Activated CD4-positive, alpha-beta T cell treated with anti-CD3 and anti-CD28 coated beads for 24 hours (primary cell): ENCODE measurements at places on chromosomes 3 and 15.

DNA sequence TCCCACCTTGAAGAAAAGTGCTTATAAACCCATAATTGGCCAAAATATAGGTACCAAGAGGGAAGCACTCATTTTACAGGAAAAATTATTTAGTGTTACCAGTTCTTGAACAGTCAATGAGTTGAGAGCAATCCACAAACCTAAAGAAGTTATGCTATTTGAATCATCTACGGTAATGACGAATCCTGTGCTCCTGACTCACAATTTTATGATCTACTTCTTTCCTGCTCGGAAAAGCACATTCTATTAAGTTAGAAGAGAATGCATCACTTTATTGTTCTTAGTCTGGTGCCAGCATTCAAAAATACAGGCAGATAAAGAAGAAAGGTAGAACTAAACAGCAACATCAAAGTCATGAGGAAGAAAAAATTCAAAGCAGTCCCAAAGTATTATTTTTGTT is 33.2 kb downstream of the CHRM5 start:
- no peak for DNase-seq

GRCh38 chr15:71131601-71132362 is 16.5 kb downstream of the THSD4 start:
- DNase-seq: no peak

DNA sequence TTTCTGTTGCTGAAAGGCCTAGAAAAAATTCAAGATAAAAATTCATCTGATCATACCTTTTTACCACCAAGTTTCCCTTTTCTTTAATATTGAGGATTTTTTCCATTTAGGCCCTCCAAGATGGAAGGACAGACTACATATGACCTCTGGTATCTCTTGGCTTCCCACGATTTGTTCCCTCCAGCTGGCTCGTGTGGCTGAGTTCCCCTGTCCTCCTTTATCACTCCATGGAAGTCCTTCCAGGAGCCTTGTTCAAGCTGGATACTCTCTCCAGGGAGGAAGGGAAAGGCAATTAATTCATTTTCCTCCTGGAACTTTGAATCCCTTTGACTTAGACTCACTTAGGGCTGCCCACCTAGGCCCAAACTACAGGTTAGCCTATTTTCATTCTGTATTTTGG is 110.6 kb downstream of the CFAP44 start:
- DNase-seq: no peak

DNA sequence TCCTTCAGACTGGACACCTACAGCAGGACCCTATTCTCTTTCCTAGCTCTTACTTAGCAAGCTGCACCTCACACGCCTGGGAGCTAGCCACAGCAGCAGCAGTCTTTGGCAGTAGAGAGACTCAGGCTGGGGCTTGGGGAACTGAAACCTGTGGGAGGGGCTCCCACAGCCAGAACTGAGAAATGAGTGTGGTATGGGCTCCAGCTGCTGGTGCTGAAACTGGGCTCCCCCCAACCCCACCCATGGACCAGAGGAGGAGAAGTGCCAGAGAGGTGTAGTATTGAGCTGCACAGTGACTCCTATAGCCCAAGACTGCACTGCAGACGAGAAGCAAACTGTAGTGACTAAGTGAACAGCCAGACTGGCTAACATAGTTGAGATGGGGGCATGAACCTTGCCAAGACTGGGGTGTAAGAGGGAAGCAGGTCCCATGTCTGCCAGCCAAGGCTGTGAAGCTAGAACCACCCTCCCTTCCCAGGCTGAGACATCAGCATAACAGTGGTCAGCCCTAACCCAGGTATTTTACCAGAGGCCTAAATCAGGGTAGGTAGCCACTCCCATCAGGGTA is 62.5 kb downstream of the MYO5A start:
- peak; percentile 23 for DNase-seq

GRCh38 chr15:90982135-90982534 is 12.2 kb downstream of the PRC1 start:
- no peak for DNase-seq

DNA sequence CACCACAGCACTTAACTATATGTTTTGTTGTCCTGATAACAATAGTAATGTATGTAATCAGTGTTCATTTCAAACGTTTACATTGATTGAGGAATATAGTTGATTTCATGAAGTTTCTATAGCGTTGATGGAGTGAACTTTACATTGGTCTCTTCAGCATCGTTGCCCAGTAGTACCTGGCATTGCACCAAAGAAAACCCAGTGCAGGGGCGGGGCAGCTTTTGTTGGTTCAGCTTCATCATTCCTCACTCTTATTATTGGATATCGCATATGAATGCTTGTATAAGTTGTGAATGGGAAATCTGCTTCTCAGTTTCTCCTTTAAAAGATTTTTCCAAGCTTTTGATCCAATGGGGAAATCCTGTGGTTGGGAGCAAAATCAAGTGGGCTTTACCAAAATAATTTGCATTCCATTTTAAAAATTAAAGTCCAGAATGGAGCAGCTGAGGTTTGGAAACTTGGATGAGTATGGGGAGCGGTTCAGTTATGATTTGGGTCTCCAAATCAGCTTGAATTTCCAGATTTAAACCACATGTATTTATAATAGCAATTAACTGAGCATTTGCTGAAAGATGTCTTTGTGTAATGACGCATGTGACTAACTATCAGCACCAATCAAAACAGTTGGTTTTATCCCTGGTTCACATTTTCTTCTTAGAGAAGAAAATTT is 213.7 kb downstream of the ALCAM start:
- DNase-seq: no peak

DNA sequence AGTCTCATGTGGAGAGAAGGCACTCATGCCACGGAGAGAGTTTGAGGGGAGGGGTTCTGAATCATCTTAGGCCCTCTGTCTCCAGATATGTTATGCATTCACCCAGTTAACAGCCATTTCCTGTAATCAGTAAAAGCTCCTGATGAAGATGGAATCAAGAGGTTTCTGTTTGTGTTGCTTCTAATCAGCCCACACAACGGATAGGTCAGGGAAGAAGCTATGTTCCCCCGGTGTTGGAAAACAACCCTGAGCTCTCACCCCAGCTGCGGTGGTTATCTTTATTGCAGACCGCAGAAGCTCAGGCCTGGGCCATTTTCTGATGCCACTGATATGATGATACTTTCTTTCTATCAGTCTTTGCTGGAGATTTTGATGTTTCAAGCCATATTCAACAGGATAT is 338.5 kb upstream of the ONECUT1 start:
- no peak for DNase-seq

- no peak for DNase-seq
These were observed 28.6 kb downstream of the KCNAB1 start for GRCh38 chr3:156148946-156149381.

DNA sequence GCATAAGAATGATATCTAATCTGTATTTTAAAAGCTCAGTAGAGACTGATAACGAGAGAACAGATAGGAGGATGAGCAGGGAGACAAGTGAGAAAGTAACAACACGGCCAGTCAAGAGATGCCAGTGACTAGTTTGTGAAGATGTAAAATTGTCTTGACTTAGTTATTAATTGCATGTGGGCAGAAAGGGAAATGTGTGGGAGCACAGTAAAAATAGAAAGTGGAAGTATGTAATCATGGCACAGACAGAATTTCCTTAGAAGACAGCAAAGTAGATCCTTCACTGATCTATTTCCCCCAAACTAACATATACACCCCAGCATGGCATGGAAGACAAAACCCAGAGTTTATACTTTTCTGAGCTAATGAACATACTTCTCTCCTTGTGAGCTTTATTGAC is 344.5 kb downstream of the FGF12 start:
- no peak for DNase-seq

DNA sequence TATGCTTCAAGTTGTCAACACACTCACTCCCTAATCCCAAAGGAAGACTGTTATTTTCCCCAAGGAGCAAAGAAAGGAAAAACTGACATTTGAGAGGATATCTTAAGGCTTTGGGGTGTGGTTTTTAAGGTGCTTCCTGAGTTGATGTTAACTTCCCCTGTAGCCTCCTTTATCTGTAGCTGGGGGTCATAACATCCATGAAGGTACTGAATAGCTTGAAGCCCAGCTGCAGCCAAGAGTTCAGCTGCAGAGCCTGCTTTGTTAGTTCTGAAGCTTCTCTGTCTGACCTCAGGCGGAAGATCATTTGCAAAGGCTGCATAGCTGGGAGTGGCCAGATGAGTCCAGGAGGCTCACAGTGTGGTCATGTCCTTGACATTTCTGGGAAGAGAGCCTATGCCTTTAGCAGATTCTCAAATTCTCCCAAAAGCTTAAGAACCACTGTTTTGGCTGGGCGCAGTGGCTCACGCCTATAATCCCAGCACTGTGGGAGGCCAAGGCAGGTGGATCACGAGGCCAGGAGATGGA is 165.4 kb downstream of the SV2B start:
- no peak for DNase-seq

- DNase-seq: no peak
These were observed 151.9 kb upstream of the TLE3 start for GRCh38 chr15:70249616-70250015.

DNA sequence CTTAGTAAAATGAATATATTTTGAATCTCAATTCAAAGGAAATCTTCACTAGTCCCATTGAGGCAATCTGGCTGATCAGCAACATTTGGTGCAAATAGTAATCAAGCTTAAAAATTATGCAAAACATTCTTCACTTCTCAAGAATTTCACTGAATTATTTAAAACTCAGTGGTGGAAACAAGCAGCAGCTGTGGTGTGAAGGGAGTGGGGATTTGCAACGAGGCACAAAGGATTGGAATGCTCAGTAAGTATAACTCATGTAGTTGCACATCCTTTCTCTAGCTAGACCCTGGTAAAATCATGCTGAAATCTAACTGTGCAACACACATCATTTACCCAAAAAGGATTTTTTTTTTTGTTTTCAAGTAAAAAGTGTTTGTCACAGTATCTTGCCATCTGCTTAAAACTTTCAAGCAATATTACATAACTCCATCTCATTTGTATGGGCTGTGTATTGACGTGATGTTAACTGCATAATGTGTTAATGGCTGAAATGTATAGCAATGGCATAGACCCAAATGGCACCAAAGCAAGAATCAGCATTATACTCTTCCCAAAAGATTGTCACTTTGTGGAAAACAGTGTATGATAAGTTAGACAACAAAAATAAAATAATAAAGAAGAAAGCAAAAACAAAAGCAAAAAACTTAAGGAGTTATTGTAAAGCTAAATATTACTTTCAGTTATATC is 816.6 kb downstream of the EPHA3 start:
- no peak for DNase-seq

- no peak for DNase-seq
These were observed 147.9 kb downstream of the SST start for GRCh38 chr3:187522293-187522692.

DNA sequence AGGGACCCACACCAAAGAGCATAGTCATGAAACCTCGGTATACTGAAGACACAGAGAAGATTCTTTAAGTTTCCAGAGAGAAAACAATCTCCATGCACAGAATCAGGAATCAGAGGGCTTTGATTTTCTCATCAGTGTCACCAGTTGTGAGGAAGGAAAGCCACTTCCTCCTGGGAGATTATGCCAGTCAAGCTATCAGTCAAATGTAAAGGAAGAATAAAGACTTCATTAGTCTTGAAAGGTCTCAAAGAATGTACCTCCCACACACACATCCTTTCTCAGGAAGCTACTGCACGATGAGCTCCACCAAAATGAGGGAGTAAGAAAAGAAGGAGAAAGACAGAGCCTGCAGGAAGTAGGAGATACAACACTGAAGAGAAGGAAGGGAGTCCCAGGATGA is 486.3 kb downstream of the SHQ1 start:
- no peak for DNase-seq

DNA sequence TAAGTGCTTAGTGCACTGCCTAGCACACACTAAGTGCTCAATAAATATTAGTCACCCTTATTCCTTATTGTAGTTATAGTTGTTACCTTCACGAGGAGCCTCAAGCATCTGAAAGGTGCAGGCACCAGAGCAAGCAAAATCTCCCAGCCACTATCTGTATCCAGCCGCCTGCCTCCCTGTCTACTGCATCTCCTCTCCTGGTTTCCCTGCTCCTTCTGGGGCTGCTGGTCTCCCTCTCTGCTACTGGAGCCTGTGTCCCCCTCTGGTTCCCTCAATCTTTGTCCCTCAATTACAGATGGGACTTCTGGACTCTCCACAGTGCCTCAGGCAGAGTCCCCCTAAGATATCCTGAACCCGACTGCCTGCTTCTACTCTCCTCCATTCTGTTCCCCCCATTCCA is 18.8 kb downstream of the MYL3 start:
- no peak for DNase-seq

DNA sequence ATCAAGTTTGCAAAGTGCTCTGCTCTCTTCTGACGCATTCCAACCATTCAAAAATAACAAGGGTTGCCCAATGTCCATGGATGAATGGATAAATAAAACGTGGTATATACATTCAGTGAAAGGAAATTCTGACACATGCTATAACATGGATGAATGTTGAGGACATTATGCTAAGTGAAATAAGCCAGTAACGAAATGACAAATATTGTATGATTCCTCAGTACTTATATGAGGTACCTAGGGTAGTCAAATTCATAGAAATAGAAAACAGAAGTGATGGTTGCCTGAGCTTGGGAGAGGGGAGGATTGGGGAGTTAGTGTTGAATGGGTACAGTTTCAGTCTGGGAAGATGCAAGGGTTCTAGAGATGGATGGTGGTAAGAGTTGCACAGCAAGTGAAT is 33.9 kb downstream of the SH3BP5 start:
- DNase-seq: no peak

- DNase-seq: no peak
These were observed 33.6 kb downstream of the TMEM40 start for GRCh38 chr3:12725436-12725835.

DNA sequence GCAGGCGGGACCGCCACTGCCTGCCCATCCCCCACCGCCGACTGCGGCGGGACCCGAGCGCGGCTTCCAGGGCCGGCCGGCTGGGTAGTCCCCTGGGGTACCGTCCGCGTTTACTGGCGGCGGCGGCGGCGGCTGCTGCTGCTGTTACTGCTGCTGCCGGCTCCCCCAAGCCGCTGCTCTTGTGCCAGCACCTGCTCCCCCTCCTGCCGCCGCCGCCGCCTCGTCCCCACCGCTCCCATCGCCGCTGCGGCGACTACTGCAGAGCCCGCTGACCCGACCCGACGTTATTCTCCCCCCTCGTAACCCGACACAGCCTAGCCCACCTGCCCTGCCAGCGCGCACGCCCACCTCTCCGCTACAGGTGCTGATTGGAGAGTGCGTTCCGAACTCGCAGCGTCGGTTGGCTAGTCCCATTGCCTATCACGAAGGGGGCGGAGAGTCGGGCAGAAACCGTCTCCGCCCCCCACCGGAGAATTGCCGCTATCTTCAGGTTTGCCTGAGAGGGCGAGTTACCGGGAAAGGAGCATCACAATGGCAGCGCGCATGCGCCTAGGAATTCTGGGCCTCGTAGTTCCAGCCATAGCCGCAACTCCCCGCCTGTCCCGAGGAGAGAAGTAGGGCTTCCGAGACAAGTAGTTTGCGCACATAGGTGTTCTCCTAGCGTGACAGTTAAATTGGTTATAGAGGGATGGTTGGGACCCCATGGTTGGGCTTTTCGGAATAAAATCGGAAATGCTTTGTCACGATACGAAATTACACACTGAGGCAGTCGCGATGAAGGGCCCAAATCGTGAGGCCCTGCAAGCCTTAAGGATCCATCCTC is at the start of gene TTBK2:
Gene TTBK2, minus strand, starts transcription at position 260 of the 823 bp plus-strand sequence. CDS start 42,161 bp downstream, outside the sequence.
- peak; percentile 95 for DNase-seq
